Stimulated activated CD4-positive, alpha-beta T cell treated with anti-CD3 and anti-CD28 coated beads, Interleukin-15, amount 100 ng/mL, for 48 hours (primary cell): ENCODE measurements at places on chromosomes 11 and 22.

DNA sequence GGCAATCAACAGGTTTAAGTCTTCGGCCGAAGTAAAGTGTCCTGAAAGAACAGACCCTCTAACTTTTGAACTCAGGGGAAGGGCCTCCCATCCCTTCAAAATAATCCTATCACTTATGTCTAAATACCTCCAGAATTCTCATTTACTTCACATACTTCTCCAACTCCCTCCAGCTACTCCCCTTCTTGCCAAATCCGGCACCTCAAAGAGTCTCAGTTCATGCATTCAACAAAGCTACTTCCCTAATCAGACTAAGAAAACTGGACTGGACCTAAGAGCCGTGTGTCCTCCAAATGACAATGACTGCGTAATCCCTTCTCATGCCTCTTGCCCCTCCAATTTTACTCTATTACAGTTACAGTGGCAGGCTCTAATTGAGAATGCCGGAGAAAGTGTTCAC is 1.3 kb downstream of the DDB1 start:
- no peak for DNase-seq

GRCh38 chr11:61155741-61156140 is 5.5 kb downstream of the VPS37C start:
- no peak for DNase-seq

DNA sequence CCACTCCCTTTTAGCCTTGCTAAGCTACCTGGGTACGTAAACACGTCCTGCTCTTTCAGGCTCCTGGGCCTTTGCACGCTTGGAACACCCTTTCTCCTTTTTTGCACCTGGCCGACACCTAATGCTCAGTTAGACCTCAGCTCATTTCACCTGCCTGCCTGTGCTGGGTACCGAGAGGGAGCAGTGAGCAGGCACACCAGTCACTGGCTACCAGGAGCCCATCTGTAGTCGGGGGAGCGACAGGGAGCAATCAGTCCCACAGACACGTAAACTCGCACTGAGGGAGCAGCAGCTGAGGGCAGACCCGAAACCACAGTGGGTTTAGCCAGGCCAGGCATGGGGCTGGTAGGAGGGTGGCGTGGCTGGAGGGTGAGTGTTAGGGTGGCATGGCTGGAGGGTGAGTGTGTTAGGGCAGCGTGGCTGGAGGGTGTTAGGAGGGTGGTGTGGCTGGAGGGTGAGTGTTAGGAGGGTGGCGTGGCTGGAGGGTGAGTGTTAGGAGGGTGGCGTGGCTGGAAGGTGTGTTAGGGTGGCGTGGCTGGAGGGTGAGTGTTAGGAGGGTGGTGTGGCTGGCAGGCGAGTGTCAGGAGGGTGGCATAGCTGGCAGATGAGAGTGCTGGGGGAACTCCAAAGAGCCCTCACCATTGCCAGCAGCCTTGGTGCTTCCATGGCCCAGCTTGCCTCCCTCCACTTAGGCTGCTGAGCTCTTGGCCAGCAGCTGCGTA is 6.4 kb upstream of the GTSE1 start:
- no peak for DNase-seq

GRCh38 chr11:97033178-97033577 is 643.4 kb downstream of the JRKL start:
- DNase-seq, result no peak

DNA sequence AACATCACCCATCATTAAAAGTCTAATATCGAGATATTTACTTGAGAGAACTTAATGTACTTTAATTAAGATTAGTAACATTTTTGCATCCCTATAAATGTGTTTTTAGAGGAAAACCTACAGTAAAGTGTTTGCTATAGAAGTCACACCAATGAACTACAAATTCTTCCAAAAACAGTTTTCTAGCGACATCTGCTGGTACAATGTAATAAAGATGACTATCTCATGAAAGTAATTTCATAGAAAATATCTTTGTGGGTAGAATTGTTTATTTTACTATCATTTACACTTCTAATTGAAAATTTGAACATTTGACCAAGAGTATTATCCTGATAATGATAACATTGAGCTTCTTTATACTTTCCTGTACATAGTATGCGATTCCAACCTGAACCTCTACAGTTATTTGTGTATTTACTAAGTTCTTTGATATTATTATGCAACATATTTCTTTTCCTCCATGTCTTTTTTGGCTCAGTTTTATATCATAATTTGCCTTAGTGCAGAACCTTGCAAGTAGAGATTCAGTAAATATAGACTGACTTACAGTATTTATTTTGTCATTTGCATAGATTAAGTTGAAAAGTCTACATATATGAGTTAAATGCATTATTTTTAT is 252.7 kb downstream of the TMEM135 start:
- DNase-seq, result no peak

GRCh38 chr11:111531687-111532364 is 8.7 kb upstream of the LAYN start:
- DNase-seq, result peak; percentile 70

DNA sequence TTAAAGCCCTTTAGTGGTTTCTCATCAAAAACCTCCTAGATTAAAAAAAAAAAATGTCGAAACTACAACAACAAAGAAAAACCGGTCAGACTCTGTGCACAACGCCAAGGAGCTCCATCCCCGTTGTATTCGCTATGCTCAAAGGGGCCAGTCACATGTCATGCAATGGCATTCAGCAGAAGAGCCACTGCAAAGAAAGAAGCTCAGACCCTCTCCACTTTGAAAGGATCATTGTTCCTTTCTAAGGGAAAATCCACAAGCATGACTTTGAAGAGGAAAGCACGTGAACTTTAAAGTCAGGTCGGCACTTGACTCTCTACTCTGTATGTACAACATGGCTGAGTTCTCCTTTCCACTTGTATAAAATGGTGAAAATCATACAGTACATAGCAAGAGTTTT is 655.6 kb downstream of the ETS1 start:
- no peak for DNase-seq

- DNase-seq, result peak; percentile 30
These were observed 1.7 kb upstream of the MYEOV start for GRCh38 chr11:69292221-69292648.

GRCh38 chr11:88631497-88631896 is 294.0 kb upstream of the CTSC start:
- DNase-seq, result no peak

GRCh38 chr11:46290598-46291309 is 13.3 kb downstream of the CREB3L1 start:
- no peak for DNase-seq

DNA sequence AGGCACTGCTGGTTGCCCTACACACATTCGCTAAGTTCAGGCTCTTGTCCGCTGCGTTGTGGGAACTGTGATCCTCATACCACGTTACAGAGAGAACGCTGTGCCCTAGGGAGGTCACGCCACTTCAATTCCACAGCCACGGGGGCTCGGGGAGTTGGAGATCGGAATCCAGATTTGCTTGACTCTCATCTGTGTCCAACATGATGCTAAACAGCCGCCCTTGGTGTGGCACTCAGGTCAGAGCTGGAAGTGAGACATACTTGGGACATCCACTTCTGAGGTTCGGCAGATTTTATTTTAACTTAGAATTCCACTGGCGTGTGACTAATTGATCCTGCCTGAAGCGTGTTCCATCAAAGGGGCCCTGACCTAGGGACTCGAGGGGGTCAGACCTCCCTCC is 41.7 kb downstream of the RIBC2 start:
- no peak for DNase-seq

DNA sequence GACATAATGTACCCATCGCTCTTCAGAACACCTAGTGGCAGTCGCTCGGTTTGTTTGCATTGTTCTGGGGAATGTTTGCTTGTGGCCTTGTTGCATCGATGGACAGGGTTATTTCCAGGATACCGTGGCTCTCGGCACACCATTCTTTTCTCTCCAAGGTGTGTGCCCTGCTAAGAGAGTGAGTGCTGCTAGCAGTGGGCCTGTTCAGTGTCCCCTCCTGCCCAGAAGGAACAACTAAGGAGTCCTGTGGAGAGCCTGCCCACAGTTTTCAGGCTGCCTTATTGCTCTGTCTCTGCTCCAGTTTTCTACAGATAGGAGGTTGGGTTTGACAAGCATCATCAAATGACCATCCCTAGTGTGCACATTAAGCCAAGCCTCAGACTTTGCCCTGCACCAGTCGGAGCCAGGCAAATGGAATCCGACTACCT is 1.4 kb downstream of the CRY2 start:
- no peak for DNase-seq

DNA sequence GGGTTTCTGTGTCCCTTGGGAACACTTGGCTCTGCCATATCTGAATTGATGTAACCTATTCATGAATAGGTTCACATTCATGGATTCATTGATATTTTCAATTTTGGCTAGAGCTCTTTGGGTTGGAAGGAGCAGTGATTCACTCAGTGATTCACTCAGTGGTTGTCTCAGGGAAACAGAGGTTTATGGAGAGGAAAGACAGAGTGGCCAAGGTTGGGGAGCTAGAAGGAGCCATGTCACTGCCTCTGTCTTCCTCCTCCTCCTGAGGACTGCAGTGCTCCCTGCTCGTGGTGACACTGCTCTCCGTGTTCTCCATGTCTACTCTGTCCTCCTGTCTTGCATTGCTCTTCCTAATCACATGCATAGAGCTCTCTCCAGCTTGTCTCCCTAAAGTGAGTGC is 17.4 kb downstream of the CEP164 start:
- no peak for DNase-seq

DNA sequence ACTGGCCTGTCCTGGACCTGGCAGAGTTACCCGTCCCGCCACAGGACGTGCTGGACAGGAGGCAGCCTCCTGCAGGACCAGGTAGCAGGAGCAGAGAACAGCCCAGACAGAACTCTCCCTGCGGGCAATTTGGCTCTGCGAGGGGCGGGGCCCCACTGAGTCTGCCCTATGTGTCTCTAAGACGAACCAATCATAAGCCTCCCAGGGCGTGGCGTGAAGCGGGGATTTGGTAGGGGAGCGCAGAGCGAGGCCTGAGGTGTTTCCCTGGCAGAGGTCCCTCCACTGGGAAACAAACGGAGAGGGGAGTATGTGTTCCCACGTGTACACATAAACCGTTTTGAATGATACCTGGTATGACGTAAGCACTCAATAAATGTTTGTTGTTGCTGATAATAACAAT is 7.4 kb downstream of the CD82 start:
- DNase-seq, result no peak

DNA sequence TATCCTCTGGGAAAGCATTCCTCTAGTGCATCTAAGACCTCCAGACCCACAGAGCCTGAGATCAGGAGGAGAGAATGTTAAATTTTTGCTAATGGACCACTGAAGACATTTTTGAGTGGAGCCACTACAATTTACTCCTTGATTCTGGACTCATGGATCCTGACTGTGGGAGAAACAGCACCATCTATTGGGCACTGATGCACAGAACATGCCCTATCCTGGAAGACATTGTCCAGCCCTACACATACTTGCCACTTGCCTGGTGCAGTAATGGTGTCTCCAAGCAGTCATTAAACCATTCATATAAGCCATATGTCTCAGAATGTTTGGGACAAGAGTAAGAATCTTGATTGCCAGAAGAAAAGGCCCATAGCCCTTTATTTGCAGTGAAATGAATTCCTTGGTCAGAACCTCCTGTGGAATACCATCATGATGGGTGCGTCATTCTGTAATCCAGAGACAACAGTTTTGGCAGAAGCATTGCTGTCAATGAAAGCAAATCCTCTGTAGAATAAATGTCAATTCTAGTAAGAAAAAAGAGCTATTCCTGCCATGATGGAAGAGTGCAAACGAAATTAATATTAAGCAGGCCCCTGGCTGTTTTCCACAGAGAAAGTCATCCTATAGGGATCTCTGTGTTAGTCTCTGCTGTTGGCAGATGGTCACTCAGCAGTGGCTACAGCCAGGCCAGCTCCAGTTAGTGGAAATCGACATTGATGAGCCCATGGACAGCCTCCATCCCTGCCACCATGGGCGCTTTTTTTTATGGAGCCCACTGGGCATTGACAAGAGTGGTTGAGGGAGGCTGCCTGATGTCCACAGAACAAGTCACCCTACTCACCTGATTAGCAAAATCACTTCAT is 43.5 kb downstream of the GGTLC2 start:
- peak; percentile 7 for DNase-seq

GRCh38 chr11:828506-829175 is 922 bp downstream of the CRACR2B start:
- DNase-seq, result no peak

GRCh38 chr22:44338177-44338810 is 25.5 kb upstream of the SHISAL1 start:
- no peak for DNase-seq

GRCh38 chr11:41245184-41245583 is 214.3 kb downstream of the LRRC4C start:
- DNase-seq, result no peak

GRCh38 chr11:102990145-102990544 is 34.6 kb upstream of the MMP13 start:
- DNase-seq, result no peak

DNA sequence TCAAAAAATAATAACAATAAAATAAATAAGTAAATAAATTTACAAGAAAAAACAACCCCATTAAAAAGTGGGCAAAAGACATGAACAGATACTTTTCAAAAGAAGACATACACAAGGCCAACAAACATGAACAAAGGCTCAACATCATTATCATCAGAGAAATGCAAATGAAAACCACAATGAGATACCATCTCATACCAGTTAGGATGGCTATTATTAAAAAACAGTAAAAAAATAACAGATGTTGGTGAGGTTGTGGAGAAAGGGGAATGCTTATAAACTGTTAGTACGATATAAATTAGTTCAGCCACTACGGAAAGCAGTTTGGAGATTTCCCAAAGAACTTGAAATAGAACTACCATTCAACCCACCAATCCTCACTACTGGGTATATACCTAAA is 44.6 kb downstream of the PRCP start:
- no peak for DNase-seq

GRCh38 chr11:130726234-130727037 is 189.8 kb downstream of the SNX19 start:
- no peak for DNase-seq

DNA sequence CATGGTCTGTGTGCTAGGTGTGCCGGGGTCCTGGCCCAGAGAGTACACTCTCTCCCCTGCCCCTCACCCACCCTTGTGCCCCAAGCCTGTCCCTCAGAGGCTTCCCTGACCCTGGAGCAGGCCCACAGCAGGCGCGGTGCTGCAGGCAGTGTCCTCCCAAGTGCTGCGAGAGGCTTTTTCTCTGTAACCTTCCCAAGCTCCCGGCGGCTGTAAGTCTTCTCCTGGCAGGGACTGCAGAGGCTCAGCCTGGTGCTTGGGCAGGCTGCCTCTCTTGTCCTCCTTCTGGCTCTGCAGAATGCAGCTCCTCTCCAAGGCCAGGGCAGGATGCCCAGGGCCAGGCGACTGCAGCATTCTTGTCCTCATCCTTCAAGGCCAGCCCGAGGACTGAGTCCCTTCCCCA is 15.9 kb downstream of the RFPL1 start:
- no peak for DNase-seq
